ENCODE measurements at places on chromosomes 3 and 15.

- DNase-seq = no peak
Measured at GRCh38 chr3:7576071-7576470, 715.2 kb downstream of the GRM7 start.

DNA sequence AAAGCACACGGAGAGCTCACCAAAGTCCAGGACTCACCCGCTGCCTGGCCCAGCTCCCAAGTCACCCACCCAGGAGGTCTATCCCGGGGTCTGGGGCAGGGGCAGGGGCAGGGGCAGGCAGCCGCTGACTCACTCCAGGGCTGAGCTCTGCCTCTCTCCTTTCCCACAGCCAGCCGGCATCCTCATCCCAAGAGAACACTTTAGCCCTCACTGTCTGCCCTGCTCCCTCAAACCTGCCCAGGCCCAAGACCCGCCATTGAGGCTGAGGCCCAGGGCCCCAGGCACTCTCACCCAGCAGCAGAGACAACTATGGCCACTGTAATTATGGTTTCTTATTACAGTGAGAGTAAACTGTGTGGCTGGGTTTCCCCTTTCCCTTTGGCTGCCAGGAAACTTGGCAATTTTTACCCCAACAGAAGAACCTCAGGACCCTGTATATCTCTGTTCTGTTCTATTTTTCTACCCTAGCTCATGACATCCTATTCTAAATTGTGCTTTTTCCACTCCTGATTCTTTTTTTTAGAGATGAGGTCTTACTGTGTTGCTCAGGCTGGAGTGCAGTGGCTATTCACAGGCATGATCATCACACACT is 53.0 kb downstream of the IQSEC1 start:
- DNase-seq = no peak

- DNase-seq = no peak
Measured at GRCh38 chr15:63236272-63236671, 41.1 kb upstream of the APH1B start.

DNA sequence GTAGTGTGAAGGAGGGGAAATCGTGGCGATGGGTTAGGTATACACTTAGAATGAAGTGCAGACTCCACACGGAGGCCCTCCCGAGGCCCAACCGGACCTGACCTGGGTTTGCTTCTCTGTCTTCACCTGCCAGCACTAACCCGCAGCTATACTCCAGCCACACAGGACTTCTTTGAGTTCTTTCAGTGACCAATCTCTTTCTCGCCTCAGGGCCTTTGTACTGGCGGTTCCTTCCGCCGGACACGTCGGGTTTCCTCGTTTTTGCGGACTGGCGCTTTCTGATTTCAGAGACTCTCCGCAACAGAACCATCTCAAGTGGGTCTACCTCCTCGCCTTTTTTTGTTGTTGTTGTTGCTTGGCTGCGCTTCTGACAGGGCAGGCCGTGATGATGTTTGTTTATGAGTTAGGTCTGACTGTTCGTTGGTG is at the start of gene NEIL1:
NEIL1 (plus strand) TSS at position 244 of the 426 bp plus-strand sequence. CDS start 1,867 bp downstream, outside the sequence.
- no peak for DNase-seq

- no peak for DNase-seq
Measured at GRCh38 chr3:166060789-166061479, 223.7 kb upstream of the BCHE start.

DNA sequence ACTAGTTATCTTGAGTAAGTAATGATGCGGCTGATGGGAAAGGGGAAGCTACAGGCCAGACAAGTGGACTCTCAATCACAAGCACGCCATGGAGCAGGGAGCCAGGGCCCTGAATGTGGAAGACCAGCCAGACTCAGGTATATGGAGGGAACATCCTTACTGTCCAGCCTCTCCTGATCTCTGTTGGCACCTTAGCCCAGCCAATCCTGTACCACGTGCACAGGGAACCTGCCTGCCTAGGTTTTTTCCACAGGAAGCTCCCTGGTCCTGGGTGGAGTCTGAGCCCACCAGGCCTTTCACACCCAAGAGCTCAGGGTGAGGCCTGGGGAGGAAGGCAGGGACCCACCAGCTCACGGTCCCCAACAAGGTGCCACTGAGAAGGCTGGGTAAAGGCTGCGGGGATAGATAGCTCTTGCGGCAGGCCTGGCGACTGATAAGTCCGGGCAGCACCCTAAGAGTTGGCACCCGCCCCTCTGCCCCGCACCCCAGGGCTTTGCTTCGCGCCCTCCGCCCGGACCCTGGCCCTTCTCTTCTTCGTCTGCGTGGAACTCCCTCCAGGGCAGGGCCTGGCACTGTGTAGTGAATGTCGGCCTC is 933 bp upstream of the APEH start:
- DNase-seq = no peak
